ENCODE measurements at places on chromosomes 6 and 20.

DNA sequence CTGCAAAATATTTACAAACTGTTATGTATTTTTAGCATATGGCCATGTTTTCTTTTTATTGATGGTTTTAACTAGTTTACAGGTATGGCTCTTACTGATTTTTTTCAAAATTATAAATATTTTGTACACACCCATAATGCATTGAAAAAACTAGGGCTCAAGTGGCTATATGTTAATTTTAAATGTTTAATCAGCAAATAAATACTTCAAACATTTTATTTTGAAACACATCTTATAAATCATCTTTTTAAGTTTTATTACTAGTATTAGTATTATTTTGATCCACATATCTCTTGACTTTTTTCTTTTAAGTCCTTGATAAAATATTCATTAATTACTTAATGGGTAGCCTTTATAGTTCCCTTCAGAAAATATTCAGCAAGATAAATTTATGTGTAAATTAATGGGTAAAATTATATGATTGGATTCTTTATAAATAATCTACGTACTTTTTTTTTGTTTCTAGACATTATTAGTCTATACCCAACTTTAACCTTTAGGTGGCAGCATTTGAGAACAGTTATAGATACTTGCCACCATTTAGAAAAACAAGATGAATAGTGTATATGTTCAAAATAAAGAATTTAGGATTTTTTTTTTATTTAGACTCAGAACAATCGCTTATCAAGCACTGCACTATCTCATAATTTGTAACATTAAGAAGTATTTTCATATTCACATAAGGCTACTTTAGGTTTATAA lies 241.9 kb downstream of the ADGRB3 start:
- DNase-seq, result no peak

GRCh38 chr20:2402271-2402980 lies 21.7 kb downstream of the TGM6 start:
- DNase-seq, result no peak

DNA sequence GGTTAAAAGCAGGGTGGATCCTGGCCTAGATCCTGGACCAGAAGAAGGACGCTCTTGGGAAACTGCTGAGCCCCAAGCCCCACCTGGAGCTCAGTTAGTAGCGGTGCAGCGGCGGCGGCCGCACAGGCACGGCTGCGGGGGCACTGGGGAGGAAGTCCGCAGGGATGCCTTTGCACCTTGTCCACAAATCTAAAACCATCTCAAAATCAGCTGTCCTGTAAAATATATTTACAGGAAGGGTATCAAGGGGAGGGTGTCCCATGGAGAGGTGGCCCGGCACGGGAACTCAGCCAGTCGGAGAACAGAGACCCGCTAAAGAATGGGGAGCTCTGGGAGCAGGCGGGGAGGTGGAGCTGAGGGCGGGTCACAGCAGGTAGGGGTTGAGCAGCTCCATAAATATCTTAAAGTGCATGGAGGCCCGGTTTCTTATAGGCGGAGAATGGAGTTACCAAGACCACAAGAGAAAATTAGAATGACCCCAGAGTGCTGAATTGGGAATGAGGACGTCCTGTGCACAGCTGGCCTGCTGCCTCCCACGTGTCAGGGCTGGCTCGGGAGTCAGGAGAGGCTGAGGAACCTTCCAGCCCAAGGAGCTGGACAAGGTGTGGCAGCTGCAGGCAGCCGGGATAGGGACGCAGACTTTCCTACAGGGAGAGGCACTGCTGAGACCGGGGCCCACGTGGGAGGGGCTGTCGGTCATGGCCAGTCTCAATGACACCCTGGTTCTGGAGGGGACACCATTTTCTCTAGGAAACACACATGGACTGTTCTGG lies 8.0 kb downstream of the MTG2 start:
- DNase-seq, result no peak

DNA sequence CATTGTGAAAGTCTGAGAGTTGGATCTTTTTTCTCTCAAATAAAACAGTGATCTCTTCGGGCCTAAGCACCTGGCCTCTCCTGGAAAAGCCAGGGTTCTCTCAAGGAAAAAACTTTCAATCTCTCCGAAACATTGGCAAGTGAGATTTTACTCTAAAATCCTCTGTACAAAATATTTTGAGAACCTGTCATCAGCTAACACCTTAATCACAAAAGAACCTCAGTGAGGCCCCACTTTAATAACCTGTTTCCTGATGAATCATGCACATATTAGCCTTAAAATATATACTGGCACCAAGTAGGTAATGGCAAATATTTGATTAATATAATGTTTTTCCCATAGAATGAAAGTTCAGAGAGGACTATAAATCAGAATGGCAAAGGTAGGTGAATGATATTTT lies 177.9 kb downstream of the FRK start:
- no peak for DNase-seq

DNA sequence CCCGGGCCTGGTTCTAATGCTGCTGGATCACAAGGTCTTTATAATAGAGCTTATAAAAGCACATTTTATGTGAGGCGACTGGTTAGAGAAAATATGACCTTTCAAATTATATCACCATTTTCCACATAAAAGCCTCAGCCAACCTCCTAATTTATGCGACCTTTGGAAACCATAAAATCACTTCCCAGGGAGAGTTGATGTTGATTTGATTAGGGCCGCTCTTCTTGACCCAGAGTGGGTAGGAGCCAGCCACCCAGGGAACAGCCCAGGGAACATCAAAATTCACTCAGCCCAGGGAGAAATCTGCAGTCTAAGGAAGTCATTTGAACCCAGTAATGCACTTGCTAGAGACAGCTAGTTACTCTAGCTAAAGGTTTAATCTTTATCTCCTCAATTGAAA lies 79.8 kb upstream of the TENT5A start:
- no peak for DNase-seq

DNA sequence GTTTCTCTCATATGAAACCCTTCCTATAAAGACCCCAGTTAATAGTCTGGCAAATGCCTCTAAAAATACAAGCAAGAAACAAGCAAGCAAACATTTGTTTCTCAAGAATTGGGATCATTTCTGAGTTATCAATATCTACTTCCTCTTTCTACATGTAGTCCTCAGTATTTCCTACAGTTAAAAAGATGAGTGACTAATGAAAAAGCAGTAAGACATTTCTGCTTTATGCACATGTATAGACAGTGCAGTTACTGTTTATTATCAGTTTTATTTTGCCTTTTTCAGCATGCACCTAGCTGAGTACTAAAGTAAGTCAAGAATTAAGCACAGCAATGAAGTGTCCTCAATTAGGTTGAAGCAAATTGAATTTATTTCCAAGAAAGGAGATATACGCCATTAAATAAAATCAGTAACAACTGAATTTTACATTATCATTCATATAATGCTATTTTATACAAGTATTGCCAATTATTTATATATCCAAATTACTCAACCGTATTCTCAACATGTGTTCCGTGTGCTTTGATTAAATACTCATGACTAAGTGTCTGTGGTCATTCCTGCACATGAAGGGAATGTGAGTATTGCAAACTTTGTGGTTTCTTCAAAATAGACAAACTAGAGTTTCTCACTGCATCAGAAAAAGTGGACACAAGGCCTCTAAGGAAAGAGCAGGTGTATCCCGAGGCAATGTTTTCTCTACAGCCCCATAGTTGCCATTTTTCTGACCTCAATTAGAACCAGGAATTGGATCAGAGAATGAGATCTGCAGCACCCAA lies 159.3 kb upstream of the MARCKS start:
- no peak for DNase-seq

GRCh38 chr6:142784344-142784743 lies 160.6 kb downstream of the HIVEP2 start:
- peak; percentile 14 for DNase-seq

DNA sequence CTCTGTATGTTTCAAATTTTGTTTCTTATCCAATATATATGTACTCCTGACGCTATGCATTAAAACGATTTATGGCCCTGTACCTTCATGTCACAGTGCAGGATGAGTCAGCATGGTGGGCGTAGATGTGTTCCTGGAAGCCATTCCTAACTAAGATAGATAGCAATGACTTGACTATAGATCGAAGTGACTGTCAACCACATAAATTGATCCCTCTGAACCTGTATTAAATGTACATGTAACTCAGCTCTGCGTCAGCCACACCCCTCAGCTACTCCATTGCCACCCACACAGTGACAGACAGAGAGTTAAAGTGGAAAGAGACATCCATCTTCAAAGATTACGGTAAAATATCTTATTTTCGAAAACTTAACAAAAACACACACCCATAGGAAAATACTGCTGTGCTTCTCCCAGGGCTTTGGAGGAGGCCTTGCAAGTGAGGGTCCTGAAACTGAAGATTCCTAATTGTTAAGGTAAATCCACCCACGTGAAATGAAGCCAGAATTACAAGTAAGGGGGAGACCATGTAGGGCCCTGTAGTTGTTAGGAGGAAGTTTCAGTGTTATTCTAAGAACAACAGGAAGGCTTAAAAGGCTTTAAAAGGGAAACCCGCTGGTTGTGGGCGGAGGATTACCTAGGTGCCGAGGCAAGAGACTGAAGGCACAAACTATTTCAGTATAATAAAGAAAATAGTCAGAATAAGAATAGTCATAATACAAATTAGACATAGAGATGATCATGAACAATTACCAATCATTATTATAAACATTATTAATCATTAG lies 10.3 kb upstream of the RAD21L1 start:
- peak; percentile 18 for DNase-seq

GRCh38 chr6:66094615-66095014 lies 387.6 kb upstream of the EYS start:
- DNase-seq, result no peak

- DNase-seq, result no peak
Measured at GRCh38 chr20:33826270-33826897, 15.2 kb downstream of the CHMP4B start.

DNA sequence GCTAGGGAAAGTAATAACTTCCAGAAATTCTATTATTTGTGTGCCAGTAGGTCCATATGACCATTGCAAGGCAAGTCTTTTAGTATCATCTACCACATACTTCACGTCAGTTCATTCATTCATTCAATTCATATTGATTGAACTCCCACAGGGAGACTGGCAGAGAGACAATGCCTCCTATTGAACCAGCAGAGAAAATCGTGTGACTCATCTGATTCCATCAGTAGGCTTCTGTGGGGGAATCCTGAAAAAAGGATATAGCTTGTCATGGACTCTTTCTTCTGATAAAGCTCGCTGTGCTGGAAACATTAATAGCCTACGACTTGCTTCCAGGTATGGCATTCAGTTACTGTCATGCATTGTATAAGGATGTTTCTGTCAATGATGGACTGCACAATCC lies 45.3 kb upstream of the CNR1 start:
- DNase-seq, result no peak

DNA sequence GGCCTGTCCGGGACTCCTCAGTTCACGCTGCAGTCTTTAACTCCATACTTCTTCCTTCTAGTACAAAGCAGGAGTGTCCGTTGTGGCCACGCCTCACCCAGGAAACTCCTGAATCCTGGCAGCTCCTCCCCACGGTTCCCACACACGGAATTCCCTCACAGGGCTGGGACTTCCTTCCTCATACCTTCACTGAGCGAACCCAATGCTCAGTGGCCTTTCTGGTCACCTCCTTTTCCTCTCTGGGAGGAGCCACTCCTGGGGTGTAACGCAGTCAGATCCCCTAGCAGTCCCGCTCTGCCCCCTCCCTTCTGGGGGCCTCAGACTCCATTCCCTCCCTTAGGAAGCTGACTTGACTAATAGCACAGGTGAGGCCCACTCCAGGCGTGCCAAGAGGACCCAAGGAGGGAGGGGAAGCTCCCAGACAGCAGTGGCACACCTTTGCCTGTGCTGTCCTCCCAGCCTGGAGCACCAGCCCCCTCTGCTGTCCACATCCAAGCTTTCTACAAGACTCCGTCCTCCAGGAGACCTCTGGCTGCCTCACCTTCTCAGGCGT lies at the start of gene SLC52A3:
SLC52A3 (minus strand) TSS at position 75 of the 553 bp plus-strand sequence. CDS start 2,726 bp downstream, outside the sequence.
- DNase-seq, result peak; percentile 28

GRCh38 chr6:125201961-125202729 lies 48.6 kb downstream of the TPD52L1 start:
- DNase-seq, result no peak

DNA sequence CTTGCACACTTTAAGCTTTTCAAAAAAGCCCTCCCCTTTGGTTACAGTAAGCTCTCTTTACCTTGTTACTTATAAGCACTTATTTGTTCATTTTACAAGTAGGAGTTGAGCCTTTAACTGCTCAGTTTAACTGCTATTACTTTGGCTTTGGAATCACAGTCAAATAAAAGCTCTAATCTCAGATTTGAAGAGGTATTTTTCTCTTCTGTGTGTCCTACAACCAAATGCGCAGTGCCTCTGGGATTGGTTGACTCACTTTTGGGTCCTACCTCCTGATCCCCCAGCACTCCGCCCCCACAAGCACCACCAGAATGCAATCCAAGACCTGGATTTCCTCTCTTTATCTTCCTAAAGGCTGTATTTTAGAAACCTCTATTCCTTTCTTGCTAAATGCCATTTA lies 2.5 kb downstream of the NCOA7 start:
- DNase-seq, result no peak

GRCh38 chr20:25223179-25223661 lies 24.7 kb upstream of the PYGB start:
- no peak for DNase-seq

GRCh38 chr20:17457079-17457478 lies 74.1 kb downstream of the BFSP1 start:
- DNase-seq, result no peak

GRCh38 chr6:79335133-79335674 lies 100.7 kb upstream of the HMGN3 start:
- peak; percentile 34 for DNase-seq

GRCh38 chr20:17684077-17684888 lies 2.2 kb upstream of the RRBP1 start:
- DNase-seq, result no peak

DNA sequence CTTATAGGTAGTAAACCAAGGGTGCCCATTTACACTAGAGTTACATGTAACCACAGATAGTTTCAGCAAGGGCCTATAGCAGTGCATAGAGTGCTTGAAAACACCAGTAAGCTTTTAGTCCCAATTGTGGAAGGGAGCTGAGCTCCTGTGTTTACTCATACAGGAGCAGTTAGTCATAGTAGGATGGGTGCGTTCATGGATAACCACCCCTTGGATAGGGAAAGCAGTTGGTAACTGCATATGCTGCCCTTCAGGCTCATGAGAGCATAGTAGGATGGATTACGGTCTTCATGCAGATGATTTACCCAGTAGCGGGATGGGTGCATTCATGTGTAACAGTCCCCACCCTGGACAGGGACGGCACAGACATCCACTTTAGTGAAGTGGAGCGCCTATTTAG lies 45.1 kb downstream of the OR2B6 start:
- no peak for DNase-seq

DNA sequence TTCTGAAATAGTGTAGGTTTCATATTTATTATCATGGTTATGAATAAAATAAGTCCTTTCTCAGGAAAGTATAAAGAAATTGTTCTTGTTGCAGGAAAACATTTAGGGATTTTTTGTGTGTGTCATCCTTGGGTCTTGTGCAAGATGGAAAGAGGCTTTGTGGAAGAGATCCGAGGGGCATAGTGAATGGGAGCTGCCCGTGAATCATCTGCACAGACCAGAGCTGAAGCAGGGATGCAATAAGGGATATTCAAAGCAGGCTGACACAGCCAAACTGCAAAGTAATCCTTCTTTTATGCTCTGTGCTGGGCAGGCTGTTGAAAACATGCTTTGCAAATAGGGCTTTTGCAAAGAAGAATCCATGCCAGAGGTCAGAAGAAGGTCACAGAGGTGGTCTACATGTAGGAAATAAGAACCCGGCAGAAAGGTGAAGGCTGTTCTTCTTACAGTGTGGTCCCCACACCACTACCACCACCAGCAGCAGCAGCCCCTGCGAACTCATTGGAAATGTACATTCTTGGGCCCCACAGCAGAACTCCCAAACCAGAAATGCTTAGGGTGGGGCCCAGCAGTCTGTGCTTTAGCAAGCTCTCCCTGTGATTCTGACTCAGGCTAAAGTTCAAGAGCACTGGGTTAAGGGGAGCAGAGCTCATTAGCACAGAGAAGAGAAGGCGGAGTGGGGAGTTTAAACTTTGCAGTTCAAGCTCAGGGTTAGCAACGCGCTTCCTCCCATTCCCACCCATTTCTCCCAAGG lies 237.6 kb downstream of the QKI start:
- no peak for DNase-seq
